ENCODE measurements at places on chromosomes 4 and X. TPM values are rescaled to one million over a fixed set of nuclear protein-coding genes. Genes with fewer than 3 reads are reported as not detected.

The VCX3A gene
- not detected for total RNA-seq

The TEX13D gene
- not detected for total RNA-seq

The SH3D19 gene
- total RNA-seq, result 29.5 TPM

The PRDM8 gene
- 0.81 TPM for total RNA-seq

The C4orf50 gene
- total RNA-seq, result not detected

The PRAF2 gene
- 3.2 TPM for total RNA-seq
